ENCODE measurements at places on chromosomes 3 and 15.

DNA sequence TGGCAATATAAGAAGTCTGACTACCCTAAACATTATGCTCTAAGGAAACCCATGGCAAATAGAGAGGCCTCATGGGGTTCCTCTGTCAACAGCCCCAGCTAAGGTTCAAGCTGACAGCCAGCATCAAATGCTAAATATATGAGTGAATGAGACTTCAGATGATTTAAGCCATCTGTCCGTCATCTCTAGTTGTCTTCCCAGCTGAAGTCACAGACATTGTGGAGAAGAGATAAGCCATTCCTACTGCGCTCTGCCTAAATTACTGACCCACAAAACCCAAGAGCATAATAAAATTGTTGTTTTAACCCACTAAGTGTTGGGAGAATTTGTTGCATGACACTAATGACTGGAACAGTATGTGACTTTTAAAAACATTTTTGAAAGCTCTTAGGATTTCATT is 87.3 kb upstream of the IGSF10 start:
- no peak for DNase-seq

- DNase-seq: no peak
Observed at GRCh38 chr3:176075046-176075445, 1122.2 kb downstream of the TBL1XR1 start.

GRCh38 chr3:32432711-32433530 is 41.3 kb downstream of the CMTM7 start:
- DNase-seq: no peak

- DNase-seq: no peak
Observed at GRCh38 chr3:141021261-141021660, 29.9 kb upstream of the SPSB4 start.

GRCh38 chr3:133159498-133160475 is 121.6 kb downstream of the TMEM108 start:
- no peak for DNase-seq

GRCh38 chr3:195030791-195031321 is 240.1 kb downstream of the XXYLT1 start:
- peak; percentile 48 for DNase-seq

- DNase-seq: peak; percentile 50
Observed at GRCh38 chr3:123292321-123293310, 90.9 kb downstream of the SEC22A start.

- DNase-seq: no peak
Observed at GRCh38 chr15:55937040-55937439, 56.4 kb downstream of the NEDD4 start.

DNA sequence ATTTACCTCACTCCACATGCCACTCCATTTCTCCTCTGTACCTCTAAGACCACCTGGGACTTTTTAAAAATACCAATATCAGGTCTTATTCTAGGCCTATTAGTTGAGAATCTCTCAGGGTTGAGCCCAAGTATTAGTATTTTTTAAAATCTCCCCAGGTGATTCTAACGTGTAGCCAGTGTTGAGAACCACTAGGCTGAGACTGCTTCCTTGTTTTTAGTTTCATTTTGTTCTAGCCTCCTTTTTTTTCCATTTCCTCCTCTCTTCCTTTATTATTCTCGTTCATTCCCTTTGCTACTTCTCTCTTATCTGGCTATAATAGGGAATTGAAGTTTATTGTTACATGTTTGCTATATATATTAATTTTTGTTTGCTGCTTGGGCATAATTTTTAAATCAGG is 217.8 kb upstream of the CD96 start:
- no peak for DNase-seq

GRCh38 chr3:131796111-131796510 is 238.7 kb downstream of the CPNE4 start:
- DNase-seq: no peak

GRCh38 chr3:9852528-9852927 is 8.7 kb upstream of the RPUSD3 start:
- DNase-seq: no peak

DNA sequence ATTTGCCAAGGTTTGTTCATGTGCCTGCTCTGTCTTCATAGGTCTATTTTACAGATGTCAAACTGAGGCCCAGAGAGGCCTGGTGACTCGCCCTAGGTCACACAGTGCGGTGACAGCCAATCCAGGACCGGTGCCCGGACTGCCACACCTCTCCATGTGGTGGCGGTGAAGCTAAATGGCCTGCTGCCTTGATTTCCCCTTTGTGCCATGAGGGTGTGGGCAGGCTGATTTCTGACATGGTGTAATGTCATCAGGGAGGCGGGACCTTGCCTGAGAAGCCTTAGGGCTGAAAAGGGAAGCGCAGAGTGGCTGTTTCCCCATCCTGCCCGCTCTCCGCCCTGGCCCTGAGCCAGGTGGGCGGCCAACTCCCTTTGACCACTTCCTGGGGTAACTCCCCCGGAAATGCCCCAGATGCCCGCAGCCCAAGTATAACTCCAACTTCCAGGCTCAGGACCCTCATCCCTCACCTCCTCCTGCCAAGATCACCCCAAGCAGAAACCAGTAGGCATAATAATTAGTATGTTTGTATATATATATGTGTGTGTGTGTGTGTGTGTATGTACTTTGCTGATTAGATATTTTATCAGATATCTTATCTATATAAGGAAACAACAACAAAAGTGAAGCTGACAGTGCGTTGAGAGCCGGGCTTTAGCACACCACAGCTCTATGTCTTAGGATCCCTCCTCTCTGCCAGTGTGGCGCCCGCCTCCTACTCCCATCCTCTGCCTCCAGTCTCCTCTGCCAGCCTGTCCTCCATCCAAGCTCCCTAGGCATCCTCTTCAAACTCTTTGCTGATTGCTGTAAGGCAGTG is 63.9 kb downstream of the IQSEC1 start:
- DNase-seq: peak; percentile 85

DNA sequence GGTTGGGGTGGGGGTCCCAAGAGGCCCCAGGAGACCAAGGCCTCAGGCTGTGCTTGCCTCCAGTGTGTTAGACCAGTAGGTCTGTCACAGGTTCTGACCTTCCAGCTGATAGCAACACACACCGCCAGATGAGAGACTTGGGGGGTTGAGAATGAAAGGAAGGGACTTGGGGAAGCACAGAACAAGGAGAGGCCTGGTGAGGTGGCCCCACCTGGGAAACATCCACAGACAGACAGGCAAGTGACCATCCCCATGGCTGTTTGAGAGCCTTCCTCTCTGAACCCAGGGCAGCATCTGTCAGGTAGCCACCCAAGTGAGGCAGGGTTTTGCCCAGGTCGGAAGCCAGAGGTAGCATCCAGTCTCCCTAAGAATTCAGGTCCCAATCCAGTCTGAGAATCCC is 35.0 kb upstream of the VPS8 start:
- DNase-seq: no peak

GRCh38 chr3:72143322-72143721 is 358.4 kb upstream of the PROK2 start:
- DNase-seq: no peak

GRCh38 chr3:16350597-16351318 is 85.7 kb downstream of the OXNAD1 start:
- DNase-seq: no peak

GRCh38 chr3:122458992-122459391 is 43.1 kb upstream of the WDR5B start:
- DNase-seq: no peak

DNA sequence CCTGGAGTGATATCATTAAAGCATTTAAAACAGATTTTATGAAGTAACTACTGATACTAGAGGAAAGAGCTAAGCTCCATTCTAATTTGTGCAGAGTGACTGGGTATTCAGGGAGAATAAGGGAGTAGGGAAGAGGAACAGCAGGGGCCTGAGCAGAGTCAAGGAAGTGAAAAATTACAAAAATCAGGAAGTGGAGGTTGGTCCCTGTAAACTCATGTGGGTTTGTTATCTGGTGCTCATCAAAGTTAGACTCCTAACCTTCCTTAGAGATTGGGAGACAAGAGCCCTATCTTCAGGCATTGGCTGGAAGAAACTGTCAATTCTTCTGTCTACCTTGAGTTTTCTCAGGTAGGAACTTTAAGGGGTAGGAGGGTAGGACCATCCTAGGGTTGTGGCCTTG is 82.5 kb downstream of the NEK11 start:
- DNase-seq: no peak

GRCh38 chr3:78974181-78974790 is 793.5 kb downstream of the ROBO1 start:
- no peak for DNase-seq

GRCh38 chr3:30628205-30628900 is 22.0 kb downstream of the TGFBR2 start:
- no peak for DNase-seq

GRCh38 chr15:92011611-92012367 is 158.3 kb downstream of the SLCO3A1 start:
- DNase-seq: peak; percentile 67

DNA sequence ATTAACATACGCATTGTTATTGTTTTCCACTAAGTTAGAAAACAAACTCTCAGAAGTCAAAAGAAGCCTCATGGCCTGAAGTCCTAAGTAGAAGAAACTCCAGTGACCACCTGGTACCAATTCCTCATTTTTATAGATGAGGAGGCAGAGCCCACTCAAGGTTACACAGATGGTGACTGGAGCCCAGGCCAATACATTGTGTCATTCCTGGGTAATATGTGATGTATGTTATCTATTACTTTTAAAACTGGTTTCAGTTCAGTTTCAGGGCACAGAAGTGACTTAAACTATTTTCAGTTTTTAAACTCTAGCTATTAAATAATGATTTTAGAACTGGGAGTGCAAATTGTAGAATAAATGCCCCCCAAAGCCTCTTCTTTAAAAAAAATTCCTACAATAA is 66.7 kb upstream of the STXBP5L start:
- DNase-seq: no peak

DNA sequence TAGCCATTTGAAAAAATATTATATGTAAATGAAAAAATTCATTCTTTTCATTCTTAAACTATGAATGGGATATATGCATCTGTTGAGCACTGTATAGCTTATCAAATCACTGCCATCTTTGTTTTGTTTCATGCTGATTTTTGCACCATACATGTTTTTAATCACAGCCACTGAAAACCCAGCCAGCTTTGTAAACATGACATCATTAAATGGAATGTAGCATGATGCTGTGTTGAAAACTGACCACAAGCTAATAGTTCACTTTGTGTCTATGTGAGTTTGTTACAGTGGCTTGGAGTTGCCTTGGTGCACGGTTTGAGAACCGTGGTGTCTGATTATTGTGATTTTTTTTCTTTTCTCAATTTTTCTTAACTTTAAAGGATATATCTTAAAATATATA is 75.7 kb downstream of the GMPS start:
- no peak for DNase-seq

- no peak for DNase-seq
Observed at GRCh38 chr3:7787871-7788828, 713.5 kb upstream of the LMCD1 start.

DNA sequence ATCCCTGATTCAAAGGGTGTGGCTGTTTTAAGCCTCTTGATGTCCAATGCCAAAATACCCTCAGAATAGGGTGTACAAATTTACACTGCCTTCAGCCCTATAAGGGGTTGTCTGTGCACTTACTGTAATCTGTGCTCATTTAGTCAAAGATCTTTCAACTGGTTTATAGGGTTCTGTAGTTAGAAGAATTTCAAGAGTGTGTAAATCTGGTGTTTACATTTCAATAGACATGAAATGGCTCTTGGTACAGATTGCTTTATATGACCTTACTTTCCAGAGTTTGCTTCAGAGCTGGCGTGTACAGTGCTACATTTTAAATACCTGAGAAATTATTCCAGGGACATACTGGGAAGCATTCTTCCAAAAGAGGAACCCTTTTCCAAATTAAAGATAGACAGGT is 399.3 kb downstream of the FOXP1 start:
- no peak for DNase-seq

- DNase-seq: no peak
Observed at GRCh38 chr3:89268059-89268458, 160.6 kb downstream of the EPHA3 start.

- no peak for DNase-seq
Observed at GRCh38 chr3:97952872-97953271, 19.4 kb downstream of the RIOX2 start.

DNA sequence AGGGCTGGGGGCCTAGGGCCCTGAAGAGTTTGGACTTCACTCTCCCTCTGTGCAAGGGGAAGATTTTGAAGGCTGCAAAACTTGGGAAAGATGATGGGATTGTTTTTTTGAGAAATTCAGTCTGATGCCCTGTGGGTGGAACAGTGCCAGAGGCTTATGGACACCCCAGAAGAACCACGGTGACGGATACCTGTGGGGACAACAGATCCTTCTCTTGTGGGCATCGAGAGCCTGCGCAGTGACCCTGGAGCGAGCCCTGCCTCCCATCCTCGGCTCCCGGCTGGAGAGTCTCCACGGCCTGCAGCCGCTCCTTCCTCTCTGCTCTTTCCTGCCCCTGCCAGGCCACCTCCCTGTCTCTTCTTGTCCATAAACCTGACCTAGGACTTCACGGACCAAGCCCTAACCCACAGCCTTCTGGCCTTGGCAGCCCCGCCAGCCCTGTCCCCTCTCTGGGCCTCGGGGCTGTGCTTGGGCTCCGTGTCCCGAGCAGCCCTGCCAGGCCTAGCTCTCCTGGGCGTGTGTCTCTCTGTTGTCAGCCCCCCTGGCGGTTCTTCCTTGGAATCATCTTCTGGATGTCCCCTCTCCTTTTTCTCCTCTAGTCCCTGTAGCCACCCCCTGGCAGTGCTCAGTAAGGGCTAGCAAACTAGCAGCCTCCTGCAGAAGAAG is 98.4 kb downstream of the VGLL4 start:
- DNase-seq: no peak

GRCh38 chr3:54376939-54377578 is 254.7 kb downstream of the CACNA2D3 start:
- DNase-seq: no peak

DNA sequence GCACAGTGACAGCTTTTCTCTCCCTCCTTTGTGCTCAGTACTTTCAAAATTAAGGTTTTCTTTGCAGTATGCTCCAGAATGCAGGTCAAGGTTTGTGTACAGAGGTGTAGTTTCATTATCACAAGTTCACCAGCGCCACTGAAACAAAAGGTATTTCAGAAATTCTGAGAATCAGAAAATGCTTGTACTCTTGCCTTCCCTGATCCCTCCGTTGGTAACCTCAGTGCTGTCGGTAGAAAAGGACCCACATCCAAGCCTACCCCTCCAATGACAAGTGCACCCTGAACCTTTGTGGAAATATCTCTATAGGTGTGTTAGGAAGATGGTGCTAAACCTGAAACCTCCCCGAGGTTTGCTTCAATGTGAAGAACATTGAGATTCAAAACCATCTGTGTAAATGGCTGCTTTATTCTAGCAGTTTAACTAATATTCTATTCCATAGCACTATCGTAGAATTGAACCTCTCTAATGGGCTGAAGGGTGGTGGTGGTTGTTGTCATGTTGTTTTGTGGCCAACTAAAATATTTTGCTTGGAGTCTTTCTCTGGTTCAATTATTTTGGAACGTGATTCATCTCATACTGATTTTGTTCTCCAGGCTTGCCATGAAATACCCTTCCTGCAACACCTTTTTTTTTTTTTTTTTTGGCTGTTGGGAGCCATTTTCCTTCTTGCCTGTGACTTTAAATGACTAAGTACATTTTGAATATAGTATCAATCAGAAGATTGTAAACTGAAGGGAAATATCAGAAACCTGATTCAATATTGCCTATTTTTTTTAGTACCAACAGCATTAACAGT is 20.7 kb downstream of the ZBTB38 start:
- DNase-seq: no peak
